ENCODE measurements at places on chromosomes 7 and 10.

- DNase-seq: no peak
Measured at GRCh38 chr10:123911866-123912265, 20.3 kb upstream of the CPXM2 start.

DNA sequence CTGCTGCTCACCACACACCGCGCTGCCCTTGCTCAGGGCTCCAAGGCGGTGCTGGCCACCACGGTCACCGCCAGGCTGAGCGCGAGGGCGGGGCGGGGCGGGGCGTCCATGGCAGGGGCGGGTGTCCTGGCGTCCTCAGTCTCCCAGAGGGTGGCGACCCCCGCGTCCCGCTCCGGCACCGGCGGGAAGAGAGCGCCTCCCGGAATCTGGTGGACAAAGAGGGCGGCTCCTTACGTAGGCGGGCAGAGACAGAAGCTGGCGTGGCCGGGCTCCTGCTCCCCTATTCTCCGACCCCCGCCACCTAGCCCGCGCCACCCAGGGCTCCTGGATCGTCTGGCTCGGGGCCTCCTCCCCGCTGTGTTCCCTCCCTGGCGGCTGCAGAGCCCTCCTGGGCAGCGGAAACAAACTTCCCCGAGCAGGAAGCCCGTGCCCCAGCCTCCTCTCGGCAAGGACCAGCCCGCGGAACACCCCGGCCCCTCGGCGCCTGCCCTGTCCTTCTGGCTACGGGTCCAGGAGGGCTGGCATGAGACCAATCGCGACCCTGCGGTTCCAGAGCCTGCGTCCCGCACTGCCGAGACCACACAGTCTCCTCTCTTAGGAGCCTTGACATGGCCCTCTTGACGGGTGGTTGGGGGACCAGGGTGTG lies 133.8 kb upstream of the ZNF92 start:
- no peak for DNase-seq

DNA sequence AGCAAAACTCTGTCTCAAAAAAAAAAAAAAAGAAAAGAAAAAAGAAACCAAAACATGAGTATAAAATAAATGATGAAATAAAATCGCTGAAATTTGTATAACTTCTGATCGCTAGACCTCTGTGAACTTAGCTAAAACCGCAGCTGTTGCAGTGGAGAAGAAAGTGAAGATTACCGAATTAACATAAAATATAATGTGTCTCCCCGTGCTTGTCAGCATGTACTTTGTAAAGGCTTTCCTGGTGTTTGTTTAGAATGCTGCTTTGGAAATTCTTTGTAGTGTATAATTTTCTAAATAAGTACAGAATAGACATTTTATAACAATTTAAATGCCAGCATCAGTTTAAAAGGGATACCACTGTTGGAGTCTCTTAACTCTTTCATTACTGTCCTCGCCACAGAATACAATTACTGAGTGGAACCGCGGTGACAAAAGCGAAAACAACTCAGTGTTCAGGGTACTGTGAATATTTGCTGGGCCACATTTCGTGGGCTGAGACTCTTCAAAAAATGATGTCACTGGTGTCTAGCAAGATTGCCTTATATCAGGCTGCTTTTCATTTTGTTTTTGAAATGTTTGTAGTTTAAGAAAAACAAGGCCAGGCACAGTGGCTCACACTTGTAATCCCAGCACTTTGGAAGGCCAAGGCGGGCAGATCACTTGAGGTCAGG lies 167.7 kb downstream of the NSUN6 start:
- DNase-seq: no peak

- no peak for DNase-seq
Measured at GRCh38 chr10:126702181-126702580, 31.7 kb upstream of the C10orf90 start.

- no peak for DNase-seq
Measured at GRCh38 chr7:28641752-28642545, 229.6 kb downstream of the CREB5 start.

DNA sequence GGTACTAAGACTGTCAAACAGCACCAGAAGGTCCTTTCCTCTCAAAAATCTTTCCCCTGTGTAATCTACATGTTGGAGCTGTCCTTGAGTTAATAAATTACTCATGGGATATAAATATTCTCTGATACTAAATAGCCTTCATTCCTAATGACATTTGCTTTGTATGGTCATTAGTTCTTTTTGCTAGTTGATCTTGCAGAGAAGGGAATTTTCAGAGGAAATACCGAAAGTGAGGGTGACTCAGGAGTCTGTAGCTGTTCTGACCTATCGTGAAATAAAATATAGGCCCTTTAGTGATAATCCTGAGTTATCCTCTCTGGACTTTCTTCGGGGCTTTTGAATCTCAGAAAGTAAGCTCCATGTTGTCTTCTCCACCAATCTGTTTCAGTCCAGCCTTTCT lies 19.4 kb upstream of the CLDN12 start:
- DNase-seq: peak; percentile 41

DNA sequence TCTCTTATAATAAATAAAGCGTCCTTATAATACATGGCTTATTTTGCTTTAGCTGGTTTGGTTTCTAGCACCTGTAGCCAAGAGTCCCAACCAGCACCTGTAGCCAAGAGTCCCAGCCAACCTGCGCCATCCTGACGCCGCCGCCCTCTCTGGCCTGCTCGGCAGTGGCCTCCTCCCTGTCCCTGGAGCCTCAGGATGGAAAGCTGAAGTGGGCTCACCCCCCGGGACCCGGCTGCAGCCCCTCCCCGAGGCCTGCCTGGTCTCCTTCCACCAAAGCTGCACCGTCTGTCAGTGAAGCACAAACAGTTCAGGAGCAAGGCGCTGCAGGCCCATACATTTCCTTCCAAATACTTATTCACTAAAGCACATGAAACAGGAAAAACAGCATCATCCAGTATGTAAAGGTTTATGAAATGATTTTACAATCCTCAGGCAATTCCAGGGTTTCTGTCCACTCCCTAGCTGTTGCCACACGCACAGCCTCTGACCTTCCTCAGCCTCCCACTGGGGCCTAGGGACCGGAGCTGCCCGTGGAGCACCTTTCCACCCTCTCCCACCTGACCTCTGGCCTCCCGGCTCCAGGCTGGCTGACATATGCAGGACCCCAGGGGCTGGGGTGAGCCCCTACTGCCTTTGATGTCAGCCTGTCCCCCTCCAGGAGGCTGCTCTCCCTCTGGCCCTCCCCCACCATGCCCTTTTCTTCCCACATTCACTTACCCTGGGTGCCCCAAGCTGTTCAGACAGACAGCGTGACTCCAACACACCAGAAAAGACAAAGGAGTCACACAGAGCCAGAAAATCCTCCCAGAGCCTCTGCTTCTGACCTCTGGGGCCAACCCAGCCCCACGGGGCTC lies 149.6 kb upstream of the PPP2R2D start:
- no peak for DNase-seq

- no peak for DNase-seq
Measured at GRCh38 chr7:71584256-71584655, 452.3 kb downstream of the GALNT17 start.

Data from non-pigmented ciliary epithelial cell (primary cell).